Activated CD8-positive, alpha-beta memory T cell treated with anti-CD3 and anti-CD28 coated beads for 24 hours (primary cell): ENCODE measurements at places on chromosomes 7 and 10.

GRCh38 chr10:86355571-86356038, 11.0 kb downstream of the GRID1 start:
- DNase-seq, result no peak

- DNase-seq, result no peak
Measured at GRCh38 chr7:884191-885003, 8.0 kb downstream of the GET4 start.

GRCh38 chr10:15320522-15321203, 50.4 kb downstream of the FAM171A1 start:
- no peak for DNase-seq

- no peak for DNase-seq
Measured at GRCh38 chr10:66209025-66209424, 716.8 kb upstream of the LRRTM3 start.

DNA sequence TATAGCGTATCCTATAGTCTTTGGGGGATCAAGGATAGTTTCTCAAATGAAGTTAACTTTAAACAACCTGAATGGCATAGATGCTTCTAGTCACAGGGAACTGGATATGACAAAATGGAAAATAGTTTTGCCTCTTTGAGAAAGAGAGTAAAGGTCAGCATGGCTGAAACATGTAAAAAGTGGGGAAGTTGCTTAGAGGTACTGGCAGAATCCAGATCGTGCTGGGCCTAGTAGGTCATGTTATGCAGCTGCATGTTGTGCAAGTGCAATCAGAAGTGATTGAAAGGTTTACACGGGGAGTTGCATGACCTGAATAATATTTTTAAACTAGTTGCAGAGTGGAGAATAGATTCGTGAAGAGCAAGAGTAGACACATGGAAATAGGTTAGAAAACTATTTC, 201.1 kb upstream of the HDAC9 start:
- DNase-seq, result no peak

DNA sequence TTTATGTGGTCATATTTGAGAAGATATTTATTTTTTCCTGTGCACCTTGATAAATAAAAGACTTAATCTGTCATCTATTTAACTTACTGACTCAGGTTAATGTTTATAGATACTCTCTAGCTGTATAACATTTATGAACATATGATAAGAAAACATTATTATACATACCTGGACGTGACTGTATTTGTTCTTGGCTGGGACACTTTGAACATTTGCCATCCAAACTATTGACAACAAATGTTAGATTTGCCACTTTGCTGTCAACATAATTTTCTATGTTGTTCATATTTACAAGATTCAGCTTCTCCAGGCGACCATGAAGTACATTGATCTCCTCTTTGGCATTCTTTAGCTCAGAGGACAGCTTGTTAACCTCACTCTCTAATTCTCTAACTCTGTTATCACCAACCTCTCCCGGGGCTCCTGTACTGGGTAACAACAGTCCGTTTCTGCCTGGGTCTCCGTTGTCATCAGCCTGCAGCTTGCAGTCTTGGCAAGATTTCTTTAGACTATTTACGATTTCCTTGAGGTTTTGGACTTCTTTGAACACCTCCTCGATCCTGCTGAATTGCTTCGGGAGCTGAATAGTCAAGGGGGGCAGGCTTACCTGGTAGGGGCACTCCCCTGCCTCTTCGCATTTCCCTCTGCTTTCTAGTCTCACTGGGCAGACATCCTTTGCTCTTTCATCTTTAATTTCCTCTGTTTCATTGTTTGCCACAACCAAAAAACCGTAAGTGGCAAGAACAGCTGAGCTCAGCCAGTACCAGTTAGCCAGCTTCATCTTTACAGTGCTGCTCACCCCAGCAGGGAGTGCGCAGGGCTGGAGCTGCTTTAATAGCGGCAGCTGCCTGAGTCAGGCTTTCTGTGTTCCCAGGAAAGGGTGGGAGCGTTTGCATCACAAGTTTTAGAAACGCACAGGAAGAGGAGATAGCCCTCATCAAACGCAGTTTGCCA, at the start of gene FGL2:
Gene FGL2, minus strand, starts transcription at position 807 of the 954 bp plus-strand sequence. Its CDS starts 26 bp downstream, at position 781.
- peak; percentile 64 for DNase-seq

DNA sequence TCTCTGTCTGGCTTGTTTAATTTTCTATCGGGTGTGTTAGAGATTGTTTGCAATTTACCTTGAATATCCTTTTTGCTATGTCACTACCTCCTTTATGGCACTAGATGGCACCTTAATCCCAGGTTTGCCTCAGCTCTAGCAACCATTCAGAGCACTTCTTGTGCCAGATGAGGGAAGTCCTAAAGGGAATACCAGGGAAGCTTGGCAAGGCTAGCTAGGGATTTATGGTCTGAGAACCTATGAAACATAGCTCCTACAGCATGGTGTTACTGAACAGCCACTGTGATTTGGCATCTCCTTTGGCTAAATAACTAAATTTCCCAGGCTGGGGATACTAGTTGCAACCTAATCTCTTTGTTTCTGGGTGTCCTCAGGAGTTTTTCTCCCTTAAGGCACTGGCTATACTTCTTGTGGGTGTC, 69.0 kb upstream of the VOPP1 start:
- DNase-seq, result peak; percentile 62

- no peak for DNase-seq
Measured at GRCh38 chr7:73828107-73828803, 2.5 kb upstream of the CLDN4 start.

- no peak for DNase-seq
Measured at GRCh38 chr7:103418241-103418640, 27.8 kb downstream of the SLC26A5 start.

GRCh38 chr7:23622506-23622925, 25.3 kb downstream of the CCDC126 start:
- DNase-seq, result no peak

DNA sequence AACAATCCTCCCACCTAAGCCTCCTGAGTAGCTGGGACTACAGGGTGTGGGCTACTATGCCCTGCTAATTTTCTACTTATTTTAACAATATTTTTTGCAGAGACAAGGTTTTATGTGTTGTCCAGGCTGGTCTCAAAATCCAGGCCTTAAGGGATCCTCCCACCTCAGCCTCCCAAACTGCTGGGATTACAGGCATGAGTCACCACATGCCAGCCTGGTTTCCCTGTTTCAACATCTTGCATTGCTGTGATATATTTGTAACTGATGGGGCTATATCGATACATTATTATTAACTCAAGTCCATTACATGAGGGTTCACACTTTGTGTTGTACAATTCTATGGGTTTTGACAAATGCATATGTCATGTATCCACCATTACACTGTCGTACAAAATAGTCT, 41.9 kb upstream of the OGDHL start:
- DNase-seq, result no peak

GRCh38 chr7:90841759-90842429, 245.8 kb downstream of the CDK14 start:
- no peak for DNase-seq

GRCh38 chr10:130479146-130479545, 343.0 kb downstream of the GLRX3 start:
- no peak for DNase-seq
